ENCODE measurements at places on chromosomes 7 and 10. TPM values are rescaled to one million over a fixed set of nuclear protein-coding genes. Genes with fewer than 3 reads are reported as not detected.

- DNase-seq = peak; percentile 23
Observed at GRCh38 chr10:49632406-49633317, 18.8 kb downstream of the CHAT start.

DNA sequence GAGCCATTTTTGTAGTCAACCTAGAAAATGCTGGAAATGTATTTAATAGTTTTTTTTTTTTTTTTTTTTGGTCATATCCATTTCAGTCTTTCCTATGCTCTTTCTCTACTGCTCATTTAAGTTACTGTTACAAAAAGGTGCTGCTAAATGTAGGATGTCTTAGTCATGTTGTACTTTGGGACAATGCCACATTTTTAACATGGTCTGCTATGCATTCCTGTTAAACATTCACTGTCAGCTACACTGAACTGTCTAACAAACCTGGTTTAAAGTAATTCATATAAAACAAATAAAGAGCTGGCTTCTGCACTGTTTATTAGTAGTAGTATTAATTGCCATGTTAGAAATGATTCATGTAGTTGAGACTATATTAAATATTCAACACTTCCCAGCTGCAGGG lies 108.6 kb downstream of the NSUN6 start:
- no peak for DNase-seq

- no peak for DNase-seq
Observed at GRCh38 chr7:97307521-97308108, 190.1 kb downstream of the SDHAF3 start.

- DNase-seq = no peak
Observed at GRCh38 chr7:45594745-45595535, 20.8 kb downstream of the ADCY1 start.

GRCh38 chr7:28055161-28055544 lies 125.4 kb downstream of the JAZF1 start:
- no peak for DNase-seq

DNA sequence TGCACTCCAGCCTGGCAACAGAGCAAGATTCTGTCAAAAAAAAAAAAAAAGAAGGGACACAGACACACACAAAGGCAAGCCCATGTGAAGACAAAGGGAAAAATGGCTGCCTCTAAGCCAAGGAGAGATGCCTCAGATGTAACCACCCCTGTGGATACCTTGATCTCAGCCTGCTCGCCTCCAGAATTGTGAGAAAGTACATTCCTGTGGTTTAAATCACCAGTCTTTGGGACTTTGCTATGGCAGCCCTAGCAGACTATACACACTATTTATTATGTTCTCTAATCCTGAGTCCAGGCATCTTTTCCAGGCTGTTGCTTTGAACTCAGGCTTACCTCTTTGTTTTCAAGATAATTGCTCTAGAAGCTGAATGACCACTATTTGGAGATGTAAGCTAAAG lies 494.3 kb downstream of the GALNT17 start:
- no peak for DNase-seq

GRCh38 chr10:16458166-16458955 lies 21.6 kb downstream of the PTER start:
- no peak for DNase-seq

GRCh38 chr10:126663880-126664279 lies 6.6 kb downstream of the C10orf90 start:
- DNase-seq = no peak

DNA sequence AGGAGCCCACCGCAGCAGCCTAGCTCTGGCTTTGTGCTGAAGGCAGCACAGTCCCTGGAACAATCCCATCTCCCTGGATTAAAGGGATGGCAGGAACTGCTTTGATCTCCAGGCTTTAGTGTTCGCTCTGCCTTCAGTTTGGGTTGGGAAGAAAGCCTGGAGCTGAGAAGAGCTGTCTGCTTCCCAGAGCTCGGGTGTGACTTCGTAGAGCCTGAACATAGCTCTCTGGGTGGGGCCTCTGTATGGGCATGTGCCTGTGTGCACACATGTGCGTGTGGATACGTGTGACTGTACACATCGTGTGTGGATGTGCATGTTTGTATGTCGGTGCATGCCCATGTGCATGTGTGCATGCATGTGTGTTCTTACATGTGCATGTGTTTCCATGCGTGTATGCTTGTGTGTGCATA lies 8.7 kb downstream of the ADCY1 start:
- DNase-seq = no peak

DNA sequence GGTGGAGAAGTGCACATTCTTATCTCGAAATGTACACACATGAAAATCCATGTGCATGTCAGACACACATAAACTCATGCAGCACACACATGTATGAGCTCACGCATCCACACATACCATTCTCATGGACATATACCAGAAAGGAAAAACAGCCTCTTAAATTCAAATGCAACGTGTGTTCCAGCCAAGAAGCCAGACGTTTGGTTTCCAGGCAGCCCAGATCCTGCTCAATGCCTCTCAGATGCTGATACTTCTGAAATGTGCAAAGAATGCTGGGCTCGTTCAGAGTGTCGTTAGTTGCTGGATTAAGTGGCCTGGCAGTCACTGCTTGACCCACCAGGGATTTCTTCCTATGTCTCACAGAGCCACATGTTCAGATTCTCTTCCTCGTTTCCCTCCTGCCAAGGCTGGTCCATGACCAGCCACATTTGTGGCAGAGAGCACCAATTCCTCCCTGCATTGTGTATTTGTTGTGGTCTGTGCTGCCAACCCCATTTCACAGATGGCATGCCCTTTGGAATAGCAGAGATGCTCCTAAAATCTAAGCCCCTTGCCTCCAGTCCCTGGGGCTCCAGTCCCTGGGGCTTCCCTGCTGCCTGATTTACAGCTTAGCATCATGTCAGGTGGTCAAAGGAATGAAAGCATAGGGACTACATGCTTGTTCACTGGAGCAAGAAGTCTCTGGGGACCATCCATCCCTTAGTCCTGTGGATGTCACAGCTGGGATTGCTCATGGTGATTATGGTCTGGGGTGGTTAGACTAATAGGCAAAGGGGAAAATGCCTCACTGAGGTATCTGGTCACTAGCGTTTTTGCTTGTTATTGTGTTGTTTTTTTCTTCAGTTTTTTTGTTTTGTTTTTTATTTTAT lies 426.6 kb downstream of the PLXNA4 start:
- DNase-seq = no peak

DNA sequence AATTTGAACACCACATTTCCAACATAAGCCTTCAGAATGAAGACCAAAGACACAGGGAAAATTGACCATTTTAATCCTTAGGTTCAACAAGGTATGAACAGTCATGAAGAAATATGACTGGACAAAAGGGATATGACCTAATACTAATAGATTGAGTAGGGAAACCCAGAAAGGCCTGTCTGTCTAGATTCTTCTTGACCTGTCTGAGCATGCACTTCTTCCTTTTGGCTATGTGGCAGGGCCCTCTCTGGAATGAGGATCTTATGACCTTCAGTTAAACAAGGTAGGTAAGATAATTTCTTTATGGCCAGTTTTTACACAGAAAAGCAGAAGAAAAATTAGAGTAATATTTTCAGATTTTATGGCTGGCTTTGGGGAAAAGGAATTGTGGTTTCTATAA lies 3.0 kb upstream of the PHYHIPL start:
- no peak for DNase-seq

GRCh38 chr7:3861386-3861785 lies 560.3 kb downstream of the SDK1 start:
- DNase-seq = no peak

- peak; percentile 74 for DNase-seq
Observed at GRCh38 chr7:55086413-55087201, 67.8 kb downstream of the EGFR start.

- no peak for DNase-seq
Observed at GRCh38 chr10:129922598-129923123, 41.4 kb downstream of the EBF3 start.

DNA sequence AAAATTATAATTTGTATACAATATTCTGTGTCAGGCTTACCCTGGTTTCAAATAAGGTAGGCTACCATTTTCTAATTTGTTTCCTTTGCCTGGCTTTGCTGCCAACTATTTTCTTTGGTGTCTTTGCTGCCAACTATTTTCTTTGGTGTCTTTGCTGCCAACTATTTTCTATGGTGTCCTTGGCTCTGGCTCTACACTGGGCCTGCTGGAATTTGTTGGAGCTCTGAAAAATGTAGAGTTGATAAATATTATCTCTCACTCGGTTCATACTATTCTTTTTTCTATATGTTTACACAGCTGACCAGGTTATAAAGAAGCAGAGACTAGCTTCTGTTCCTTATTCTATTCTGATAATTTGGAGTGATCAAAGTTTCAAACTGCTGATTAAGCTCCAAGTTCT lies 768.0 kb upstream of the PHF14 start:
- no peak for DNase-seq

GRCh38 chr10:89637113-89637512 lies 7.9 kb downstream of the PANK1 start:
- DNase-seq = no peak

GRCh38 chr10:5814110-5815107 lies 1.2 kb upstream of the GDI2 start:
- DNase-seq = no peak

Gene TBXAS1
- 24.5 TPM for total RNA-seq

Gene ELMO1
- total RNA-seq = 38.8 TPM

Gene NMT2
- 11.9 TPM for total RNA-seq

Gene GDI2
- total RNA-seq = 140 TPM

Gene SPDYE11
- not detected for total RNA-seq

Gene TMEM196
- 0.29 TPM for total RNA-seq

Gene YAE1
- total RNA-seq = 20.8 TPM

Gene SFRP5
- total RNA-seq = 1.4 TPM

Gene MSS51
- total RNA-seq = 6.3 TPM

Gene PTF1A
- total RNA-seq = not detected

Gene ANKRD22
- total RNA-seq = 0.24 TPM

Data from aorta (tissue), 5 donors.